Naive thymus-derived CD8-positive, alpha-beta T cell (primary cell): ENCODE measurements at places on chromosomes 3 and 15.

GRCh38 chr15:101600035-101600434 is 52.1 kb downstream of the TM2D3 start:
- DNase-seq: no peak

DNA sequence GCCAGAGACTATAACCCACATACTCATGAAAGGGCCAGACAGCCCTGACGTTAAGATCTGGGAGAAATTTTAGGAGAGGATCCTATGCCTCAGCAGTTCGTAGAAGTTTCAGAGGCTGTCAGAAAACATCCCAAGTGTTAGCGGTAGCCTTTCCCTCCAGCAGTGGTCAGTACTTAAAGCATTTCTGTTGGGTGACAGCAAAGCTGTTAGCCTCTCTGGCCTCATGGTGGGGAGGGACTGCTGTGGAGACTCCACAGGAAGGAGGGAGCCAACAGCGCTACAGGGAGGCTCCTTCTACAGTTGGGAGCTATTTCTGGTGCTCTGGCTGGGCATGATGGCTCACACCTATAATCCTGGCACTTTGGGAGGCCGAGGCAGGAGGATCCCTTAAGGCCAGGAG is 27.4 kb downstream of the IDH2 start:
- DNase-seq: no peak

GRCh38 chr3:172098698-172099494 is 59.5 kb downstream of the FNDC3B start:
- no peak for DNase-seq

- no peak for DNase-seq
Observed at GRCh38 chr3:99843590-99844258, 26.1 kb downstream of the CMSS1 start.

DNA sequence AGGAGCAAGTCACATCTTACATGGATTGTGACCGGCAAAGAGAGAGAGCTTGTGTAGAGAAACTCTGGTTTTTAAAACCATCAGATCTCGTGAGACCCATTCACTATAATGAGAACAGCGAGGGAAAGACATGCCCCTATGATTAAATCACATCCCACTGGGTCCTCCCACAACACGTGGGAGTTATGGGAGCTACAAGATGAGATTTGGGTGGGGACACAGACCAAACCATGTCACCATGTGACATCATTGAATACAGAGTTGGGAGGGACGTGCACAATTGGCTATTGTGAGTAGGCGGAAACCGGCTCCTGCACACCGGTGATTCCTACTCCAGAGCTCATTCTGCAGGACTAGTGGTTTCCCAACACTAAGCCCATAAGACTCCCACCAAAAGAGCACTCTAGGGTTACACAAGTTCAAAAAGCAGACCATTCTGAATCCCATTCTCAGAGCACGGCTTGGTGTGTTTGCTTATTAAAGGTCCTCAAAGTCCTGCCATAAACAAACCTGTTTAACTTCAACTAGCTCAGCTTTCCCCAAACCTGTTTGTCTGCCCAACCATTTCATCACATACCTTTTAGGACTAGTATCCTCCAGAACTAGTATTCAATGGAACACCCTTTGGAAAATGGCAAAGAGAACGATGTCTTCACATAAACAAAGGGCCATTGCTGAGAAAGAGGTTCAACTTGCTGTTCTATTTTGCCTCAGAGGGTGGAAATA is 167.6 kb downstream of the TLE3 start:
- DNase-seq: no peak

- no peak for DNase-seq
Observed at GRCh38 chr3:6862880-6863195, 1.9 kb downstream of the GRM7 start.

GRCh38 chr3:13046569-13047274 is 26.5 kb downstream of the IQSEC1 start:
- DNase-seq: no peak

GRCh38 chr3:11246663-11246970 is 25.6 kb upstream of the ATG7 start:
- DNase-seq: no peak

GRCh38 chr3:177596816-177597271 is 399.6 kb upstream of the TBL1XR1 start:
- no peak for DNase-seq

- no peak for DNase-seq
Observed at GRCh38 chr3:140705954-140706353, 28.1 kb downstream of the TRIM42 start.

DNA sequence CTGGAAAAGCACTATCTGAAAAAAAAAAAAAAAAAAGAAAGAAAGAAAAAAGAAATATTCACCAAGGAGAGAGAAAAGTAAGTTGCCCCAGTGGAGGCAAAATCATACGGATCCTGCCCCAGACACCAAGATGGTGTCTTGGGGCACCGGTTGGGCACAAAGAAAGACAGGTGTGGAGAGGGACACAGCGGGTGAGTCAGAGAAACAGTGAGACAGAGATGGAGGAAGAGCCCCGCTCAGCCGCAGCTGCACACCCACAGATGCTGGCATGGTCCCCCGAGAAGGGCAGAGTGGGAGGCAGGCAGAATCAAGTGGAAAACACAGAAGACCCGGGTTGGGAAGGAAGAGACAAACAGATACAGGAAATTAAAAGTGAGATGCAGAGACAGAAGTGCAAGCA is 129.7 kb upstream of the SMAD3 start:
- no peak for DNase-seq

- DNase-seq: no peak
Observed at GRCh38 chr3:53357458-53357857, 10.1 kb upstream of the DCP1A start.

DNA sequence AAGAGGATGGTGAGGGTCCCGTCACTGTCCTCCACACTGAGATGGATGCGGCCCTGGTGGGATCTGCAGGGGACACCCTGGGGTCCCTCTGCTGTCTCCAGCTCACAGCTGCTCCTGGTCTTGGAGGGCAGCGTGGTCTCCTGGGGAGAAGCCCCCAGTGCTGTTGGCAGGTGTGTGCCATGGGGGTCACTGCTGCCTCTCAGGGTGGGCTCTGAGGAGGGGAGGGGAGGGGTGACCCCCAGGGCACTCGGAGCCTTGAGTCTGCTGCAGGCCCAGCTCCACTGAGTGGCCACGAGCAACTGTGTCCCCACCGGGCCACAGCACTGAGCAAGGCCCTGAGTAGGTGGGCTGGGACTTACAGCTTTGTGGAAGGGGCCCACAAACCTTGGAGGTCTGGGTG is 34.7 kb downstream of the KLHL25 start:
- no peak for DNase-seq

DNA sequence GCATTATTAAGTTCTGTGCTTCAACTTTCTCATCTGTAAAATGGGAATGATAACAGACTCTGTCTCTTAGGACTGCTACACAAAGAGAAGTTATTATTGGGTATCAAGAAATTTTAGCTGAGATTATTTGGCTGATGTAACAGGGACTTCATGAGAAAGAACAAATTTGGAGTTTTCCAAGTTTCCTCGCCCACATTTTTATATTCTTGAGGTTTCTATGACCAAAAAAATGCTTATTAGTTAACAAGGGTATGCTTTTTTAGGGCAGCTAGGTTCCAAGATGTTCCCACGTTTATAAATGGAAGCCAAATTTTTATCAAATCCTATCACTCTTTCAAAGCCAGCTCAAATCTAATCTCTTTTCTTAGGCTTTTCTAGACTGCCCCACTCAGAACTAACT is 50.6 kb upstream of the C3orf80 start:
- DNase-seq: no peak

DNA sequence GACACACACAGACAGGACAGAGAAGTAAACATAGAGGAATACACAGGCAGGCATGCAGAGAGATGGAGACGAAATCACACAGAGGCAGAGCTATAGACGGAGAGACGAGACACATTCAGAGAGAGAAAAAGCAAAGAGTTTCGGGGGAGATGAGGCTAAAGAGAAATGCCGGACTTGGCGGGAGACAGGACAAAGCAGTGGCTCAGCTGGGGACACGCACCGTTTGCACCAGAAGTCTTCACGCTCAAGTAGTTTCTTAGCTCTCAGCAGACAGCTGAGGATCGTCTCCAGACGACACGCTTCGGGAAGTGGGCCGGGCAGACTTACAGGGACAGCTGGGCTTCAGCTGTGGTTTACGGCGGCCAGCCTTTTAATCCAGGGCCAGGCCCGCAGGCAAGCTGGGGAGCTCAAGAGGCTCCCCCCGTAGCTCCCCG is 56.2 kb upstream of the DLG1 start:
- DNase-seq: no peak

- DNase-seq: peak; percentile 22
Observed at GRCh38 chr3:58994746-58995330, 55.0 kb downstream of the CFAP20DC start.

DNA sequence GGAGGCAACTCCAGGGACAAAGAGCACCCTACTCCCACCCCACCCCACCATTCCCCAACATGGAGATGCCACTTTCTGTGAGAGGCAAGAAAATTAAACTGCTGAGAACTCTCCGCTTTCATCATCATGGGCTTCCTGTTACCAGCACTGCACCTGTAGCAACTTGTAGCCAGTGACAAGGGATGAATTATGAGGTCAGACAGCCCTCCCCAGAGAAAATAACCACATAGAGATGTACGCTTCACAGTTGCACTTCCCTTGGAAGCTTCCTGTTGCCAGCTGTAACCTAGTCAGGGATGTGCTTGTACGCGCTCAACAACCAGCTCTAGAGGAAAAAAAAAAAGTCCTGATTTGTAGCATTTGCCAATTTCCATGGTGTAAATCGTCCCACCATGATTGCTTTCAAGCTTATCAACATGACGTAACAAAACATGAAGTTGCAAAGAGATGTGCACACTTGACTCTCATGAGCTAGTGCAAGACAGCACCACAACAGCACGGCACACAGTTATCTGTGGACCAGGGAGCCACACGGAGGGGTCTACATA is 145.4 kb downstream of the RAB11A start:
- DNase-seq: no peak

GRCh38 chr3:1830851-1831250 is 267.8 kb upstream of the CNTN4 start:
- no peak for DNase-seq

DNA sequence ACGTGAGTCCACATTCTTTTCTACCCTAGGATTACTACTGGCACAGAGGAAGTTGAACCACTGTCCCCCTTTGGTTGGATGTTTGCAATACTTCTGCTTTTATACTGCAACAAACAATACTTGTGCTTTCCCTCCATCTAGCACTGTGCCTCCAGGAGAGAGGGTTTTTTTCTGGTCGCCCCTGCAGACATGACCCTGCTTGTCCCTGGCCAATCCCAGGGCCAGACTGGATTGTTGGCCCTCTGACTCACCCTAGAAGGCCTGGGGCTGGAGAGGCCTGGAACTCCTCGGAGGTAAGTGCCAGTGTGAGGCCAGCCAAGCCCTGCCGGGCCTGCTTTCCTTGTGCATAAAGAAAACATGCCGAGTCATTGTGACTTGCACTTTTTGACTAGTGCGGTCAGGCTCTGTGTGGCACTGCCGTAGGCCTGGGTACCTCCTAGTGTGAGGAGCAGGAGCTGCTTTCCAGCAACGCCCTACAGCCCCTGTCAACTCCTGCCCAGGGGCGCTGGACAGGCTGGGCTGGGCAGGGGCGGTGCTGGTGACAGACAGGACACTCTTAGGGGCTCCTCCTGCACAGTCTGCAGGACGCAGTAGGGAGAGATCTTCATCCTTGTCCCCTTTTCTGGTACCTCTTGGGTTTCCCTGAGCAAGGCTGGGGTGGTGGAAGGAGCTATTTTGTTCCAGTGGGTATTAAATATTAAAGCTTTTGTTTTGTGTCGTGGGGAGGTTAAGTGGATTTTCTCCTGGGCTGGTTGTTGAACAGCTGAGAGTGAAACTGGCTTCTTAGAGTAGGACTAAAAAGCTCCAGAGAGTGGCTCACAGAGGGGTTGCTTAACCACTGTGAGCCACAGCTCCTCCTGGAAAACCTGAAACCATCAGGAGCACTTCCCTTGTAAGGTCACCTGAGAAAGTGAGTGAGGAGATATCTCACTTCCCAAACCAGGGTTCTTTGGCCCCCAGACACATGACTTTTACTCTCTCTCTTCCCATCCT is 14.4 kb upstream of the TKT start:
- DNase-seq: no peak

- DNase-seq: no peak
Observed at GRCh38 chr3:71258526-71258925, 325.0 kb downstream of the FOXP1 start.

- no peak for DNase-seq
Observed at GRCh38 chr3:50523279-50523811, 19.9 kb upstream of the CACNA2D2 start.

- no peak for DNase-seq
Observed at GRCh38 chr3:57820479-57820878, 64.4 kb downstream of the SLMAP start.

DNA sequence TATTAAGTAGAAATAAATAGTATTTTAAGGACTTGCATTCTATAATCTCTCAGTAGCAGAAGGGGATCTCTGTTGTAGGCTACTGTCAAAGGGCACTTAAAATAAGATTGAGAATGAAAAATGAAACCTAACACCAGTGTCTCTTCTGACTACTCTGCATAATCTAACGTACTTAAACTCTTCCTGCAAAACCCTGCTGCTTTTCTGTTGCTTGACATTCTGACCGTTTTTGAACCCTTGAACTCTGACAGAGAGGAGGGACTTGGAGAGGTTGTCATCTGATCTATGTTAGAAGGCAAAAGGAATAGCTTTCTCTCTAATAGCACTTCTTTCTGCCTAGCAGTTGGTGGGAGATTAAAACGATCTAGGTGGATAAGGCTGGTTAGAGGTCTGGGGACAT is 204.6 kb downstream of the ZIC1 start:
- DNase-seq: no peak

GRCh38 chr15:86863226-86863915 is 783.7 kb downstream of the AGBL1 start:
- DNase-seq: no peak

DNA sequence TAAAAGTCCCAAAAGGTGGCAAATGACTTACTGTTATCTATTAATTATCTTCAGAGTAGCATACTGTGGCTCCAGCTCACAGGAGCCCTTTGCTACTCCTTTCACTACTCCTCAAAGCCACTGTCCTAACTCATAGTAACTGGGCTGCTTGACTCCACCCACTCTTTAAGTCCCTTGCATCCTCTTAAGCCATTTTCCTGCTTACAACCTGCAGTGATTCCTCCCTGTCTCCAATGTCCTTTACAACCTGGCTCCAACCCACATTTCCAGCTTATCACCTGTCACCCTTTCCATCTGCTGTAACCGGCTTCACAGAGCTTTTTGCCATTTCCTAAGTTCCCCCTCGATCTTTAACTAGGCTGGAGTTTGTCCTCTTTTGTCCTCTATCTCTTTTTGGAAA is 388.1 kb downstream of the FGF12 start:
- no peak for DNase-seq

GRCh38 chr15:60793656-60794055 is 314.7 kb upstream of the ICE2 start:
- DNase-seq: no peak

GRCh38 chr15:38872732-38873131 is 308.1 kb upstream of the RASGRP1 start:
- DNase-seq: no peak
